ENCODE measurements at places on chromosomes 2 and 18.

GRCh38 chr2:160752475-160753330 lies 259.1 kb upstream of the RBMS1 start:
- DNase-seq: peak; percentile 18

DNA sequence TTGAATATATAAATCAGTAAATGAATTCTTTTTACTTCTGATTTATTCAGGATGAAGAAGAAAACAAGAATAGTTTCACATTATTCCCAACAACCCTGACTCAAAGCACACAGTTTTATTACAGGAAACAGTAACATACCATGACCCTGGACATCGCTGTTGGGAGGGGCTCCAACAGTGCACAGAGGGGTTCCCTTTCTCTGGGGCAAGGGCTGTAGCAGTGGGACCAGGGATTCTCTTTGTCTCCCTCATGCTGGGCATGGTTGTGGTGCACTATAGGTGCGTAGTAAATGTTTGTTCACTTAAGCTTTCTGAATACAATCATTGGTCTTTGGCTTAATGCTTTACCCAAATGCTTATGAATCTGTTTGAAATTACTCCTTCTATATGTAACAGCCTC lies 189.4 kb downstream of the BCL2 start:
- DNase-seq: no peak

DNA sequence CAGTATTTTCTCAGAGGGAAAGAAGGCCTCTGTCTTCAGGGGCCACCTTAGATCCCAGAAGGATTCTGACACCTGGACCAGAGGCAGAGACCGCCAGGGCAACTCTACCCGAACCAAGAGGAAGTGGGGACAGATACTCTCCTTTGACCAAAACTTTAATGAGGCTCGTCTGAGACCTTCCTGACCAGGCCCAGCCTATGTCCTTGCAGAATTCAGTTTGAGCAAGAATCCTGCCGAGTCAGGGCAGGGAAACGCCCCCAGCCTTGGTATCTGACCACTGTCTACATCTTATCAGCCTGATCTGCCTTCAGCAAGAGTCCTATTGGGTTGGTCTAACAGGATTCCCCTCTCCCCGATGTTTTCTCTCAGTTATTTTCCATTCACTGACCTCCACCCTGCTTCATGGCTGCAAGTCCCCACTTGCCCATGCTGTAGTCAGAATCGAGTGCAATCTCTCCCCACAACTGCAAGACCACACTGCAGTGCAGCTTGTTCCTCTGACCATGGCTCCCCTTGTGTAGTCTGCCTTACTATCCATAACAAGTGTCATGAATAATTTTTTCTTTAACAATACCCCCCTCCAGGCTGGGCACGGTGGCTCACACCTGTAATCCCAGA lies 95.0 kb downstream of the MSH2 start:
- DNase-seq: no peak

GRCh38 chr18:77087393-77088141 lies 45.0 kb downstream of the MBP start:
- no peak for DNase-seq

DNA sequence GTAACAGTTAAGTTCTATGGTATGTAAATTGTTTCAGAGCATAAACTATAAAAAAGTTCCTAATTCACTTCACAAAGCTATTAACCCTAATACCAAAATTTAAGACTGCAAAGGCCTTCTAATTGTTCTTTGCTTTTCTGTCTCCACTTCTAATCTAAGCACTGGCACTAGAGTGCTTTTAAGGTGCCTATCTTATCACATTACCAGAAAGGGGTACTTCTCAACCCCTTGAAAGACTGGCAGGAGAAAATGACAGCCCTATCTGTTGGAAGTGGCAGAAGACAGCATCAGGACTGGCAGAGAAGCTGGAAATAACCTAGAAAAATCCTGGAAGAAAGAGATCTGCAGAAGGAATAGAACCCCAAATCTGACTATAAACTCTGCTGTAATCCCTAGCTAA lies 10.3 kb downstream of the CNRIP1 start:
- DNase-seq: no peak

- no peak for DNase-seq
These were observed 237.0 kb downstream of the ZNF407 start for GRCh38 chr18:74834424-74835309.
